ENCODE measurements at places on chromosomes 6 and 20.

DNA sequence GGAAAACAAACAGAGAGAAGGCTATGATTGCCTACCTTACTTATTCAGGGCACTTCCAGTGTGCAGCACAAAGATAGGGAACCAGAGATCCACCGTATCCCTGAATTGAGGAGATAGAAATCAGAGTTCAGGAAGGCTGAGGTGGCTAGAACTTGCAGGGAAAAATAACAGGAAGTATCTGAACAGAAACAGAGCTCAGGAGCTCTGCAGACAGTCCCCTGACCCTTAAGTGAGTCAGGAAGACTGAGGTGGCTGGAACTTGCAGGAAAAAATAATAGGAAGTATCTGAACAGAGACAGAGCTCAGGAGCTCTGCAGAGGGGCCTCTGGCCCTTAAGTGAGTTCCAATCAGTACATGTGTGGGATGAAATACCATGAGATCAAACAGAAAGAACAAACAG is 65.4 kb downstream of the RPRD1B start:
- no peak for DNase-seq

DNA sequence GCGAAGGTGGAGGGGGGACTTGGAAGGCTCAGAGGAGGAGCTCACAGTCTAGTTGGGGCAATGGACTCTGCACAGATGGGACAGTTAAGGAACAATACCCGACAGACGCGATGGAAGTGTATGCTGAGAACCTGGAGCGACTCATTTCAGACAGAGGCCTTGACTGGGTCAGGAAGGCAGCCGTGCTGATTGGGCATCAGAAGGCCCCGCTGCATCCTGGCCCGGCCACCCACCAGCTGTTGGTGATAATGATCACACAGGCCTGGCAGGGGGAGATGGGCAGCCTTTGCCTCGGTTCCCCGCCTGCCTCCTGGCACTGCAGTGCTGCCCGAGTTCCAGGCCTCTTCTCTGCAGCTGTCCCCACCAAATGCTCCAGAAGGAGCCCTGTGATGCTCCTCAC is 62.4 kb downstream of the MDGA1 start:
- no peak for DNase-seq

DNA sequence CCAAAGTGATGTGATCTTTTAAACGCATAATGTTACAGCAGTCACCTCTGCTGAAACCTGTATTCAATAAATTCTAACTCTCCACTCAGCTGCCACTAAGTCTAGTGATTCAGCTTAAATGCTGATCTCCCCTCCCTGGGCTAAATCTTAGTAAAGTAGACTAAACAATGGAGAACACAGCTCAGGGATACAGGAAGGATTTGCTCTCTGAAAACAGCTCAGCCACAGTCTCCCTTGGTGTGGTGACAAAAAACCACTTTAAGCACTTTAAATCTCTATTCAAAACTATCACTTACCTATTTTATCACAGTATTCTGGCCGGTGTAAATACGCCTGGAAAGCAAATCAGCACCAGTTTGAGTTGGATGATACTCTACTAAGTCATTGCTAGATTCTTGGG is 130.6 kb downstream of the RFX6 start:
- DNase-seq = no peak

DNA sequence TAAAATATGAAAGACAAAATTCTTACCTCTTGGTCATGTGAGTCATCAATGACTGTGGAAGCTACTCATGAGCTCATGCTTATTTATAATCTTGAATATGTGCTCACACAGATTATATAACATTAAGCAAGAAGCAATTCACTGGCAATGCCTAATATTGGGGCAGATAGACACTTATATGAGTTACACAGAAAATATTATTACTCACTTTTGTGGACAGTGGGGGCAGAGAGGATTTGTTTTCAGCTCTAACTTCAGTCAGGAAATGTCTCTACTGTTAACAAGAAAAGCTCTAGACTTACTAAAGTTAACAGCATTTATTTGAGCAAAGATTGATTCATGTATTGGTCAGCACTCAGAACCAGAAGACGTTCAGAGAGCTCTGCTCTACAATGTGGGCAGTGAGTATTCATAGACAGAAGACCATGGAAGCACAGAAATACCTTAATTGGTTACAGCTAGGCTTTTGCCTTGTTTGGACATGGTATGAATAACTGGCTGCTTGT is 85.8 kb upstream of the AHI1 start:
- peak; percentile 57 for DNase-seq

DNA sequence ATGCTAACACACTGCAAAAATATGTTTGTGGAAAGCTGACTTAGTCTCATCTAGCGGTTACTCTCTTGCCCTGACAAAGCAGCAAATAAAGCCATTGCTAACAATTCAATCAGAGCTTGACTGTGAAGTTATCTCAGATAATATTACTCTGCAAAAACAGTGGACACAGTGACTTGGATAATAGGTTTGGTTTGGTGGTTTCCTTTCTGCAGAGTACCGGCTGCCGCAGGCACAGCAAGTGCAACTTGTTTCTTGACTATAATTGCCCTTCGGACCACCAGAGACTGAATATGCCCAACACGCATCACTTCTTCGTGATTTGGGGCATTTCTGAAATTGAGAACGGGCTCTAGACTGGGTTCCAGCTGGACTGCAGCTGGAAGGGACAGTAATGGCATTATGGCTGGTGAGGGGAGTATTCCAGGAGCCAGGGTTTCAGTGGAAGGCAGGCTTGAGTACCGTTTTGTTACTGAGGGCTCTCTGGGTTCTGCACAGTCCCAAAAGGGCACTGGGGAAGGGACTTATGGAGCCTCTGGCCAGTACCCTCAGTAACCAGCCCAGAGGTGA is 40.0 kb downstream of the DSTN start:
- DNase-seq = no peak

- no peak for DNase-seq
These were observed 27.6 kb upstream of the CDKN1A start for GRCh38 chr6:36650848-36651478.

GRCh38 chr6:7960848-7961247 is 50.3 kb upstream of the TXNDC5 start:
- DNase-seq = no peak

DNA sequence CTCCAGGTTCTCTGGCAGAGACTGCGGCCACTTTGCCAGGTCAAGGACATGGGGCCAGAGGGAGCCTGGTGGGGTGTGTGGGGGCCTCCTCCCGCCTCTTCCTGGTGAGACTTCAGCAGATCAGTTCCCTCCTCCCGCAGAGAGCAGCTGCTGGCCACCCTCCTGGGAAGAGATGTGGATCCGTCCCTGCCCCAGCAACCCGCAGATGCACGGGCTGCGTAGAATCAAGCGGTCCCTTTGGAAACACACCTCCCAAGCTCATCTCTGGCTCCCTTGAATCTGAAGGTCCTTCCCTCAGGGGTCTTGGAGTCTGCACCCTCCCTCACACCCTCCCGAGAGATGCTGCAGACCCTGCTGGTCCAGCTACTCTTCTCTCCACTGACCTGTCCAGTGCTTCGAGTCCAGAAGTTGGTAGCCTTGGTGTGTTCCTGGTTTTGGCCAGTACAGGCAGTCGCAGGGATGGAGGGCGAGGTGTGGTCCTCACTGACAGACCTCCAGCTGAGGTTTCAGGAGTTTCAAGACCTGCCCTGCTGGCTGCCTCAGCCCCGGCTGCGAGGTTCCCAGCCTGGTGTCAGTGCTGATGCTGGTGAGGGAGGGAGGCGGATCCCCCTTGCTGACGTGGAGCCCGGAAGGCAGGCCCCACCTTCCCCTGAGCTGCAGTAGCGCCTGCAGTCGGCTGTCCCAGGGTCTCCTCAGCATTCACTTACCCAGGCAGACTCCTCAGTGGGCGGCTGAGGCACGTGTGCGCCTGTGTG is at the start of gene NPBWR2:
NPBWR2 (minus strand) TSS at position 585 of the 755 bp plus-strand sequence. CDS start 734 bp downstream, outside the sequence.
- DNase-seq = no peak

- no peak for DNase-seq
These were observed 119.2 kb downstream of the MRPL14 start for GRCh38 chr6:44007818-44008621.

DNA sequence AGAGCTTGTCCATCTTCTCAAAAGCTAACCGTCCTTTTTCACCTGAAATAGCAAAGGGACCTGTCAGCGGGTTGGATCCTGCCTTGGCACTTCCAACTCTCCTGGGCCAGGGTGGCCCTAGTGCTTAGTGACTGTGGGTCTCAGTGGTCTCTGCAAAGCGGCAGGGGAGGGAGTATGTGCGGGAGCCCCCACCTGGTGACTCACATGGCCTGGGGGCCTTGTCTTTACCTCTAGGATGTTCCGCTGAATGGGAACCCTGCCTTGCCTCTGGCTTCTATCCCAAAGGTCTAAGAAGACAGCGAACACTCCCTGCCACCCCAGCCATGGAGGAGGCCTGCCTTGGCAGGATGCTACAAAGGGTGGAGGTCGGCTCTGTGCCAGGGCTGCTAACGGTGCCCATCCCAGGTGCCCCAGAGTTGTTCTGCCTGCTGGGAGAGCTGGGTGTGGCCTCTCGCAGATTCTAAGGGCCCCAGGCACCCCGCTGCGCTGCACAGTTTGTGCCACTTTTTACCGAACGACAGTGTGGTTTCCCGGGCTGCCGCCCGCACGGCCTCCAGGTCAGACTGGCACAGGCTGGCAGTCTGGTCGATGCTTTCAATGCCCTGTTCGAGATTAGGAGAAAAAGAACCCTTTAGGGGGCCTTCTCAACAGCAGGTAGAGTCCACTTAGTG is 77.2 kb downstream of the PTPN1 start:
- DNase-seq = no peak

- DNase-seq = no peak
These were observed 46.9 kb upstream of the RIN2 start for GRCh38 chr20:19711126-19711525.

DNA sequence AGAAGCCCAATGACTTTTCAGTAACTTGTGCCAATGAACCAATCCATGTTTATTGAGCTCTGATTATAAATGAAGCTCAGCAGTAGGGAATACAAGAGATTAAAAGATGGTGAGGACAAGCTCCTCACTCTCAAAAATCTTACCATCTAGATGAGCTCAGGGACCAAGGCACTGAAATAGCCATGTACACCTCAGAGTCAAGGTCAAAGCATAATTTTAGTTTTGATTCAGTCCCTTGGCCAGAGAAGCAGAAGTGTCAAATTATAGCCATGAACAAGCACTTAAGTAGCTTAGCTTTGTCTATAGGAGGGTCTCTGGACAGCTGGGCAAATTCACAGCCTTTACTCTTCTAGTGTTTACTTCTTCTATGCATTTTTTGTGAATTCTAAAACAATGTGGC is 131.0 kb upstream of the DTNBP1 start:
- no peak for DNase-seq

DNA sequence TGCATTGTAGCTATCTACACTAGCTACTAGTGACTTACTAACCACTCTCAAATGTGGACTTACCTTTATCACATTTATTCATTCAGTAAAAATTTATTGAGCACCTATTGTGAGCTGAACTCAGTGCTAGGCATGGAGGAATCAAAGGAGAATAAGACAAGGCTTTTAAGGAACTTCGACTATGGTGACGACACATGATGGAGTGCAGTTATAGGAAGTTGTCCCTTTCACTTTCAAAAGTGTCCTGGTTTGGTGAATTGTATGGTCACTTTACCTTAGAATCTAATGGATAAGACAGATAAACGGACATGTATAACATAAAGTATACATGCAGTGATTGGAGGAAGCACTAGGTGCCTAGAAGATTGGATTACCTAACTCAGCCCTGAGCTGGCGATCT is 4.3 kb downstream of the AKAP7 start:
- DNase-seq = no peak

GRCh38 chr6:3052481-3053230 is 15.6 kb upstream of the RIPK1 start:
- peak; percentile 27 for DNase-seq

GRCh38 chr20:4694076-4694475 is 27.6 kb upstream of the PRND start:
- DNase-seq = no peak

GRCh38 chr20:34628026-34628425 is 48.9 kb downstream of the PIGU start:
- DNase-seq = no peak

- DNase-seq = no peak
These were observed 56.4 kb downstream of the RIPOR2 start for GRCh38 chr6:24879351-24879750.

- DNase-seq = no peak
These were observed 1.7 kb downstream of the APMAP start for GRCh38 chr20:24990810-24991252.

DNA sequence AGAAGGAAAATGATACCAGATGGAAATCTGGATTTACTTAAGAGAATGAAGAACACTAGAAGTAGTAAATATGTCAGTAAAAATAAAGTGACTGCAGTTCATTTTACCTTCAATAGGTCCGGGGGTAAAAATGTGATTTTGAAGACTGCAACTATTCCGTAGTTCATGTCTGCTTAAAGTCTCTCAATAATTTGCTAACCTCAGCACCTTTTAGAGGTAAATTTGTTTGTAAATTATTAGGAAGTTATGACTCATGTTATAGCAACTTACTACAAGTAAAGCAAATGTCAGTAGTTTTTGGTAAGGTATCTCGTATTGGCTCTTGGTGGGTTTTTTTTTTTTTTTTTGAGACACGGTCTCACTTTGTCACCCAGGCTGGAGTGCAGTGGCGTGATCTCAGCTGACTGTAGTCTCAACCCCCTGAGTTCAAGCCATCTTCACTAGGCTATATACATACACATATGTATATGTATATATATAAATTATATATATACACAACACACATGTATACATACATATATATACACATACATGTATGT is 32.1 kb downstream of the BICRAL start:
- no peak for DNase-seq

- no peak for DNase-seq
These were observed 35.6 kb upstream of the TGM3 start for GRCh38 chr20:2260250-2260649.

- DNase-seq = no peak
These were observed 300.2 kb upstream of the SYNCRIP start for GRCh38 chr6:85942844-85943243.

GRCh38 chr6:28489366-28490204 is 26.0 kb downstream of the GPX6 start:
- DNase-seq = peak; percentile 70

GRCh38 chr6:157424491-157425020 is 43.6 kb downstream of the ZDHHC14 start:
- DNase-seq = no peak

DNA sequence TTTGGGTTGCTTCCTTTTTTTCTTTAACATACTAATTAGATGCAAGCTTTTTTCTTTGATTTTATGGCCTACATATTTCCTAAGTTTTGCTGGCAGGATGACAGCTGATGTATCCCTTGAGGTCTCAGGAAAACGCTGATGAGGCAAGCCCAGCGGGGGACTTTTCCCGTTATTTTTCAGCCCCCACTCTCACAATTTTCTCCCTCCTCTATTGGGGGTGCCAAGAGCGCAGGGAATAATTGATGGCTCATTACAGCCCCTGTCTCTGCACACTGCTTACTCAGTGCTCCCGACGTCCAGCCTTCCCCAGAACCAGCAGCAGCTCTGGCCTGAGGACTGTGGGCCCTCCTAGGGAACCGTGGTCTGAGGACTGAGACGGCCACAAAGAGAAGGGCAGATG is 38.6 kb upstream of the VSTM2L start:
- DNase-seq = no peak

DNA sequence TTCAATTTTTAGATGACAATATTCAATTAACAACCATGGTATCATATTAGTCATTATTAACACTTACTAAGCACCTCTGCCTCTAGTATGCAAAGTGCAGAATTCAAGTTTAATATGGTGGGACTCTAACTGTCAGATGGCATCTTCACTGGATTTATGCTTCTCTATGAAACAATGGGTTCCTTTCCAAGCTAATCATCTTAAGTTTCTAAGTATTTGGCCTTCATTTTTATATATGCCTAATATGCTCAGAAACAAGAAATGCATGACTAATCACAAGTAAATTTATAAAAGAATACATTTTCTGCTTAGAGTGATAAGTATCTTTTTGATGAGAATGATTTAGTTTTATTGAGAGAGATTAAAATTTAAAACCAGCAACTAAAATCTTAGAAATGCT is 144.7 kb downstream of the HIVEP2 start:
- no peak for DNase-seq
